ENCODE measurements at places on chromosomes 5 and 9.

DNA sequence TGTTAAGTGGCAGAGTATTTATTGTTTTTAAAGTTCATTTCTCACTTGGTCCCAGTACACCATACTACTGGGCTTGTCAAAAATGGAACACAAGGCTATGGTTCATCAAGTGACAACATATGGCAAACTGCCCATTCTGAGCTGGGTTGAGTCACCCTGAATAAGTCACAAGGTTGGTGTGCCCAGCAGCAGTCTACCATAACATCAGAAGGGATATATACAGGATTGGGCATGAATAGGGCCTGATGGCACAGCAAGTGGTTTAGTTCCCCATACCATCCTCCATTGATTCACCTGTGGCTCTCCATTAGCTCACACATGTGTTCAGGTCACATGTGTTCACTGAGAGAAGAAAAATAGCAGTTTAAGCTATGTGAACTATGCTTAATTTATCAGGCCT, 249.8 kb upstream of the PRDM9 start:
- DNase-seq: no peak

- DNase-seq: no peak
These were observed 110.5 kb downstream of the EPB41L4A start for GRCh38 chr5:112308608-112309007.

- no peak for DNase-seq
These were observed 1740.9 kb upstream of the CDH9 start for GRCh38 chr5:28779161-28779754.

DNA sequence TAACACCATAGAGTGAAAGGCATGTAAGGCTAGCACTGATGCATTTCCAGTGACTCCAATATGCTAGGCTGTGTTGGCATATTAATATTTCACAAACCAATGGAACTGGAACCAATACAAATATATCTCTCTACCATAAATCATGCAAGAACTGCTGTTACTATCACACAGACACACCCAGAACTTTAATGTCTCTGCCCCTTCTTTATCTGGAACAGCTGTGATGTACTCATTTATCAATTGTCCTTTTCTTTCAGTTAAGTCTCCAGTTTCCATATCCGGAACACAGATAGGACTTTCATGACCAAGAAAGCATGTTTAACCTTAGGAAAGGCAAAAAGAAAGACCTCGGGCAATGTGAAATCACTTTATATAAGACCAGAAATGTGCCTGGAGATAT, 70.3 kb downstream of the SPTLC1 start:
- no peak for DNase-seq

GRCh38 chr5:5242056-5242455, 101.9 kb downstream of the ADAMTS16 start:
- DNase-seq: no peak

DNA sequence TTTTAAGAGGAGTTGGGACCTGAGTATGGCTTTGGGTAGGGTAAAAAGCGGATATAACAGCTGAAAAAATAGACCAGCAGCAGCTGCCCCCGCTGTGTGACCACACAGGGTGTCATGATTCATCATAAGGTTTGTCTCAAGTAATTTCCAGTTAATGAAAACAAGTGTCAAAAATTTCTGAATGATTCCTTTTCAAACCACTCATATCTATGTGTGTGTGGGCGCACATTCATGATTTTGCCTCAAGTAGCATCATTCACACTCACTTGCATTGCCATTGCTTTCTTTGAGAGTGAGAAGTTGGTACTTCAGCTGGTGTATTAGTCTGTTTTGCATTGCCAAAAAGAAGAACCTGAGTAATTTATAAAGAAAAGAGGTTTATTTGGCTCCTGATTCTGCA, 12.1 kb upstream of the TNFAIP8 start:
- DNase-seq: no peak

DNA sequence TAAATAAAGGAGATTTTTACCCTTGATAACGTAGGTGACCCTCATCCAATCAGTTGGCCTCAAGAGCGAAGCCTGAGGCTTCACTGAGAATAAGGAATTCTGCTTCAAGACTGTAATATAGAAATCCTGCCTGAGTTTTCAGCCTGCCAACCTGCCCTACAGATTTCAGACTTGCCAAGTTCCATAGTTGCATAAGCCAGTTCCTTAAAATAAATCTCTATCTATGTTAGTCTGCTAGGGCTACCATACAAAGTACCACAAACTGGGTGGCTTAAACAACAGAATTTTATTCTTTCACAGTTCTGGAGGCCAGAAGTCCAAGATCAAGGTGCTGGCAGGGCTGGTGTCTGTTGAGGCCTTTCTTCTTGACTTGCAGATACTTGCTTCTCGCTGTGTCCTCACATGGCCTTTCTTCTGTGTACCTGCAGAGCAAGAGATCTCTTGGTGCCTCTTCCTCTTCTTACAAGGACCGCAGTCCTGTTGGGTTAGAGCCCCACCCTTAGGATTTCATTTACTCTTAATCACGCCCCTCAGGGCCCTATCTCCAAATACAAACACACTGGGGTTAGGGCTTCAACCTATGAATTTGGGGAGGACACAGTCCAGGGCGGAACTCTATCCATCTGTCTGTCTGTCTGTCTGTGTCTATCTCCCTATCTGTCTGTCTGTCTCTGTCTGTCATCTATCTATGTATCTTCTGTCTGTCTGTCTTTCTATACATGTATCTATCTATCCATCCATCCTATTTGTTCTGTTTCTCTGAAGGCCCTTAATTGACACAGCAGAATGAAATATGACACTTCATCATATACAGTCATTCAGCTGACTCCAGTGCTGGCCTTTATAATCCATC, 17.0 kb upstream of the CMBL start:
- DNase-seq: no peak

GRCh38 chr5:153952893-153953292, 85.8 kb downstream of the FAM114A2 start:
- DNase-seq: no peak

DNA sequence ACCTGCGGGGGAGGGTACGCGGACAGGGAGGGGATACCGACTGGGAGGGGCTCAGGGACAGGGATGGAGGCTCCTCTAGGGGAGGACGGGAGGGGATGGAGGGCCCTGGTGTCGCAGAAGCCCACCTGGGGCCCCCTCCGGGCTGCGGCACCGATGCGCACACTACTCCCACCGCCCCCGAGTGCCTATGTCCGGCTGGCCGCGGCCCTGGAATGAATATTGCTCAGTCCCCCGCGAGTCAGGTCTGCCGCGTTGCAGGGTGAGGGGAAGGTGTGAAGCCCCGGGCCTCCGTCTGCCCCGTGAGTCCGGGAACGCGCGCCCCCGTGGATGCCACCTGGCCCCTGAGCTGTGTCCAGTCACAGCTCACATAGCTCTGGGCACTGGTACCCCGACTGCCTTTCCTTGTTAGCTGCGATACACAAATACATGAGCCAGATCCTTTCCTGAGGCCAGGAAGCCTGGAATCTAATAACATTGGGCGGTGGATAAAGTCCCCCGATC, 44.5 kb upstream of the PRSS3 start:
- DNase-seq: no peak

GRCh38 chr9:87515006-87515405, 17.3 kb downstream of the DAPK1 start:
- DNase-seq: no peak

DNA sequence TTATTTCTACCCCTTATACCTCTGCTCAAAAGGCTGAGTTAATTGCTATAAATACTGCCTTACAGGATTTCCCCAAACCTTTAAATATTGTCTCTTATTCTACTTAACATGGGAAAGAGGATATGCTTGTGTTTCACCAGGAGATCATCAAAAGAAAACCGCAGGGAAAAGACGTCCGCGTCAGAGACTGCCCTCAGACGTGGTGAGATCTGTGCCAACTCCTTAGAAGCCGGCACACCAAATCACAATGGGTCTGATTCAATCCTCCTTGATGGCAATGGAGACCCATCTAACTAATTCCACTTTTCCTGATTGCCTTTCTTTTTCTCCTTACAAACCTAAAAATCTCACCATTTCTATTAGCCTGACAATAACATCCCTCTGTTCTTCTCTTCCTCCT, 55.0 kb downstream of the SH3PXD2B start:
- no peak for DNase-seq

GRCh38 chr5:32630867-32631491, 45.6 kb downstream of the SUB1 start:
- no peak for DNase-seq

GRCh38 chr9:4298255-4299004, 1.4 kb downstream of the GLIS3 start:
- no peak for DNase-seq
